ENCODE measurements at places on chromosomes 6 and 20.

DNA sequence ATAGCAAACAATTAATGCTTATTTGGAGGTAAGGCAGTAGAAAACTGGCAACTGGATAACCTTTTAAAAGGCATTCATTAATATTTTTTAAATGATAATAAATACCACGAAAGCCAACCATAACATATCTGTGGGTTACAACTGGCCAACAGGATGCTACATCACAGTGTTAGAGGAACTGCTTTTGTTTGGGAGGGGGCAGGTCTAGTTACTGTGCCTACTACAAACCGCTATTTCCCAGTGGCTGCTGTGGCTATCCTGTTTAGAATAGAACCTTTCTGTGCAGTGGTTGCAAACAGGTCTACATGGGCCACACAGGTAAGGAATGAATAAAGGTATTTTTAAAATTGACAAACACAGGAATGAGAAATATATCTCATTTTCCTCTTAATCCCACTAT lies 976 bp downstream of the PIGT start:
- DNase-seq, result no peak

GRCh38 chr6:21332077-21332476 lies 261.5 kb upstream of the SOX4 start:
- no peak for DNase-seq

GRCh38 chr20:38222231-38222922 lies 38.2 kb downstream of the KIAA1755 start:
- no peak for DNase-seq

DNA sequence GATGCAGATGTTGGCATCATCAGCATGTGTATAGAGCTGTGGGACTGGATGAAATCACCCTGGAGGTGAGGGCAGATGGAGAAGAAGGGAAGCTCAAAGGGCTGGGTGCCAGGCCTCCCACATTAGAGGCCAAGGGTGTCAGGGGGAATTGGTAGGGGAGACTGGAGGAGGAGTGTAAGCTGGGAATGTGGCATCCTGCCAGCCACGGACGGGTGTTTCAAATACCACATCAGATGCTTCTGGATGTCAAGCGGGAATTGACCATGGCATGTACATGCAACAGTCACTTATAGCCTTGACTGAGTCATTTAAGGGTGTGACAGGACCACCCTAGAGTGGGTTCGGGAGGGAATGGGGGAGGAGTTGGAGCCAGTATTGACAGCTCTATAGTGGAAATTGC lies 9.6 kb downstream of the ERGIC3 start:
- DNase-seq, result no peak

- DNase-seq, result no peak
These were observed 256.4 kb downstream of the GMPR start for GRCh38 chr6:16494793-16495192.

DNA sequence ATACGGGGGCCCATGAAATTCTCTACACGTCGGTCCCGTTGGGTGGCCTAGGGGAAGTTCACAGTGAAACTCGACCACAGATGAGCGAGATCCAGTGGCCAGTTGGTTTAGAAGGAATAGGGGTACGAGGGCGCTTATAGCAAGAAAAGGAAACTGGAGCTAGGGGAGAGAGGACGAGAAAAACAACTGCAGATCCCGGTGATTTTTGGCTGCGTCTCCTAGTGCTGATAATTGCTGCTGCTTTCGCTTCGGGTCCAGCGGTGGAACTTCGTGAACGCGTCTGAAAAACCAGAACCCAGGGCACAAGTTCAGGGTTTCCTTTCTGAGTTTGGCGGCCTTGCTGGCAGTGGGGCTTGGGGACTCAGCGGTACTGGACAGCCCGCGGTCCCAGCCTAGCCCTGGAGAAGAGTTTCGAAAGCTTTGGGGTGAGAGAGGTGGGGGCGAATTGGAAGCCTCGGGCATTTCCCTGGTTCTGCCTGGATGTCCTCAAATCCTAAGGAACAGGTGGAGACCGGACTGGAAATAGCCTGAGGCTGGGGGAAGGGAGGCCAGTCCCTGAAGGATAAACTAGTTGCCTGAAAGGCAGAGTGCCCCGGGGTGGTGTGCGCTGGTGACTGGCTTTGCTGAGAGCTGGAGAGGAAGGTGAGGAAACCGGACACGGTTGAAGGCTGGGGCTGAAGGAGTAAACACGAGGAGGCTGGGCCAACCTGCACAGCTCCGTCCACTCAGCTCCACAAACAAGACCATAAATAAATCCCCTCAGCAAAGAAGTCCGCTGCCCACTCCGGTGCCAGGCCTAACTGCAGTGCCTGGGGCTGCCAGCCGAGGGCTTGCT lies 793 bp downstream of the GMPR start:
- DNase-seq, result no peak

DNA sequence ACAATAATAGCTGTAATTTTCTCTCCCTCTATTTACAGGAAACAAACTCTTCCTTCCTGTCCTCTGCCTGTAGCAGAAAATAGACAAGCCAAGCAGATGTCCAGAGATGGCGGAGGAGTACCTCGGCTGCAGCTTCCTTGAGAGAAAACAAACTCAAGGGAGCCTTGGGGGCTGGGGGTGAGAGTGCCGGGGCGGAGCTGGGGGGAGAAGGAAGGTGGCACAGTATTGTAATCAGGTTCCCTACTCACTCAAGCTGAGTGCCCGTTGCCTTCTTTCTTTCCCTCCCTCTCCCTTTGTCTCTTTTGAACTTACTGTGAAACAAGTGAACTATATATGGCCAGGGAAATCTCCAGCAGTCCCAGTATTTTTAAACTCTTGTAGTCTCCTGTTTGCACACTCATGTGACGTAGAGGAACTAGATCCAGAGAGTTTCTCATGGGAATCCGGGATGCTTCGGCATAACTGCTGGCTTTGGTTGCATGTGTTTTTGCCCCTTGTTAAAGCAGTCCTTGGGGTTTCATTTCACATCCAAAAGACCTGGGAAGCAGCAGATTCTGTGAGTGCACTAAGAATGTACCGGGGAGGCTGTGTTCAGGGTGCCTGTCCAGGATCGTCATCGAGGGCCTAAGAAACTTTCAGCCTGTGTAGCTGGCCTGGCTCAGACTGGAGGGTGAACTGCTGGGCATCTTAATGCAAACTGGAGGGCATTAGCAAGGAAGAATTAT lies 44.6 kb upstream of the HDDC2 start:
- DNase-seq, result no peak

GRCh38 chr20:47740862-47741184 lies 44.5 kb downstream of the SULF2 start:
- no peak for DNase-seq

- DNase-seq, result no peak
These were observed 96.1 kb downstream of the SMLR1 start for GRCh38 chr6:130923350-130923749.

DNA sequence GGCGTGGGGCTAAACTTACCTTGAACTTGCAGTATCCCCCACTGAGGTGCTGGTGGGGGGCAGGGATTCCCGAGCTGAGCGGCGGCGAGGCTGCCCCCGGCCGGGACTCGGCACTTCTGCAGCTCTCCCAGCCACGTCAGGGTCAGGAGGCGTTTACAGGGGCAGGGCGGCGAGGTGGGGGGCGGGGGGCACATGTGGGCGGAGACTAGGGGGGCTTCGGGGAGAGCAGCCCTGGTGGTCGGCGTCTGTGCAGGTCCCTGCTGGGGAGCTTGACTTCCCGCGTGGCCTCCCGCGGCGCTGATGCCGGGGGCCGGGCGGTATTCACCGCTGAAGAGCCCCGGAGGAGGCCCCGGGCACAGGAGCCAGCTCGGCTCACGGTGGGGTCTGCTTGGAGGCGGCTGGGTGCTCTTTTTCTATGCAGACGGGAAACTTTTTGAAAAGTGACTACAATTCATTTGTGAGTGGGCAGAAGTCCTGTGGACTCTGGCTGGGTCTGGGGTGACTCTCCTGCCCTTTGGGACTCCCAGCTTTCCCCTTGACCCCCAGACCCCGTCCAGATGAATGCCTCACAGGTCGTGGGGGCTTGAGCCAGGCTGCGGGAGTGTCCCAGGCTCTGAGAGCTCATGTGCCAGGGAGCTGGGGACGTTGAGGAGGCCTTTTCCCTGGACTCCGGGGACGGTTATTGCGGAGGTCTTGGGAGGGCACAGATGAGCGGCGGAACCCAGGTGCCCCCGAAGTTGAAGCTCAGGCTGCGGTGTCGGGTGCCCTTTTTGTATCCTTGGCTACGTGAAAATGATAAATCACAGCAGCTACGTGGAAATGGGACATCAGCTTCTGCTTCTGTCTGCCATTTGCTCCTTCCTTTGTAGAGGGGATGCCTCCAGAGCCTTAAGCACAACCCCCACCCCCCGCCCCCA lies 75.9 kb upstream of the GATA5 start:
- DNase-seq, result no peak

GRCh38 chr20:38270869-38271605 lies 10.5 kb upstream of the KIAA1755 start:
- peak; percentile 92 for DNase-seq

- no peak for DNase-seq
These were observed 86.7 kb upstream of the LAMP5 start for GRCh38 chr20:9427430-9428291.

- DNase-seq, result no peak
These were observed 42.6 kb upstream of the FNDC1 start for GRCh38 chr6:159126590-159126989.

GRCh38 chr20:53943522-53944291 lies 126.7 kb downstream of the BCAS1 start:
- DNase-seq, result no peak

DNA sequence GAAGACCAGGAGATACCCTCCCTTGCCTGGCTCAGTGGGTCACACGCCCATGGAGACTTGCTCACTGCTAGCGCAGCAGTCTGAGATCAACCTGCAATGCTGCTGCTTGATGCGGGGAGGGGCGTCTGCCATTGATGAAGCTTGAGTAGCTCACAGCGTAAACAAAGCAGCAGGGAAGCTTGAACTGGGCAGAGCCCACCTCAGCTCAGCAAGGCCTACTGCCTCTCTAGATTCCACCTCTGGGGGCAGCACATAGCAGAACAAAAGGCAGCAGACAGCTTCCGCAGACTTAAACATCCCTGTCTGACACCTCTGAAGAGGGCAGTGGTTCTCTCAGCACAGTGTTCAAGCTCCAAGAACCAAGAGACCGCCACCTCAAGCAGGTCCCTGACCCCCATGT lies 271.3 kb downstream of the ESR1 start:
- DNase-seq, result no peak

- peak; percentile 59 for DNase-seq
These were observed 226.2 kb upstream of the MAN1A1 start for GRCh38 chr6:119575721-119576120.

- no peak for DNase-seq
These were observed 131.8 kb upstream of the MLN start for GRCh38 chr6:33935439-33936080.

- no peak for DNase-seq
These were observed 191.3 kb downstream of the ESR1 start for GRCh38 chr6:151998784-151999183.

DNA sequence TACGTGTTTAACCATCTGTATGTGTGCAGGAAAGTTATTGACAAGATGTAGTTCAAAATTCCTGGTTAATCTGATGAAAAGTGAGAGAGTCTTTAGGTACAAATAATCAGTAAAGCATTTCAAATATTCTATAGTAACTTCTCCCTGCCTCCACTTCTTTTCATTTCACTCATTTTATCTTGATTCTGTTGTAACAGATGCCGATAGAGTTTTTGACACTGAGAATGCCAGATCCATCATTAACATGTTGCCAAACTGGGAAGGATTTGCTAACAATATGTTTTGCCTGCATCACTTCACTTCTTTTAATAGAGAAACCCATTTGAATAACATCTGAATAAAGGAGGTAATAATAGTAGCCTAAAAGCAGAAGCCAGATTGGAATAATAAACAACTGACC lies 20.4 kb upstream of the DEFB112 start:
- DNase-seq, result no peak

DNA sequence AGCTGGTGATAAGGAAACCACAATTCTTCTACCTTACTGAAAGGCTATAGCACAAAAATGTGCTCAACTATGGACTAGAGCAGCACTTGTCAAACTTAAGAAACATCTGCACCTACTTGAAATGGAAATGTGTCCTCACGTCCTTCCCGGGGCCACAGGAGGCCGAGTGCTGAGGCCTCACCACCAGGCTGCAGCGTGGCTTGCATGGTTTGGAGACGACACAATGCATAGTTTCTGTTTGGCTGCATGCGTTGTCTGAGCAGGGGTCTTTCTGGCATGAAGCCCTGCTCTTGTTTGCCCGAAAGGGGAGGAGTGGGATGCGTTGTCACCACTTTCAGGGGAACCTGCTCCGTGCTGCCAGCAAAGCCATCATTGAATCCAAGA lies 228.8 kb downstream of the TTLL2 start:
- DNase-seq, result no peak

- no peak for DNase-seq
These were observed 15.3 kb upstream of the TCF15 start for GRCh38 chr20:625360-625932.

DNA sequence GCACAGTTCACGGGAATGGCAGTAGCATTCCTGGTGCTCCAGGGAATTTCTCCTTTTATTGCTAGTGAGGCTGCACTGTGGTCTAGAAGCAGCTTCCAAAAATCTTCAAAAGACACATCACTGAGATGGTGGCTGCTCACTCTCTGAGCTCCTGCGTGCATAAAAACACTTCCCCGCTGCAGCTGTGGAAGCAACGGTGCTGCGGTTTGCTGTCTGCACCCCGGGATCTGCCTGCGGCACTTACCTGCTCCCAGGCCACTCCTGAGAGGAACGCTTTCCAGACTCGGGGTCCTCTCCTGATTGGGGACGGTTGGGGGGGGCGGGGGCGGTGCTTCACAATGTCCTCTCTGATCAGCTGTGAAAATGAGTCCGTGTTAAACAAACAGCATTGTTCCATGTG lies 77.9 kb downstream of the TMEM242 start:
- DNase-seq, result no peak

DNA sequence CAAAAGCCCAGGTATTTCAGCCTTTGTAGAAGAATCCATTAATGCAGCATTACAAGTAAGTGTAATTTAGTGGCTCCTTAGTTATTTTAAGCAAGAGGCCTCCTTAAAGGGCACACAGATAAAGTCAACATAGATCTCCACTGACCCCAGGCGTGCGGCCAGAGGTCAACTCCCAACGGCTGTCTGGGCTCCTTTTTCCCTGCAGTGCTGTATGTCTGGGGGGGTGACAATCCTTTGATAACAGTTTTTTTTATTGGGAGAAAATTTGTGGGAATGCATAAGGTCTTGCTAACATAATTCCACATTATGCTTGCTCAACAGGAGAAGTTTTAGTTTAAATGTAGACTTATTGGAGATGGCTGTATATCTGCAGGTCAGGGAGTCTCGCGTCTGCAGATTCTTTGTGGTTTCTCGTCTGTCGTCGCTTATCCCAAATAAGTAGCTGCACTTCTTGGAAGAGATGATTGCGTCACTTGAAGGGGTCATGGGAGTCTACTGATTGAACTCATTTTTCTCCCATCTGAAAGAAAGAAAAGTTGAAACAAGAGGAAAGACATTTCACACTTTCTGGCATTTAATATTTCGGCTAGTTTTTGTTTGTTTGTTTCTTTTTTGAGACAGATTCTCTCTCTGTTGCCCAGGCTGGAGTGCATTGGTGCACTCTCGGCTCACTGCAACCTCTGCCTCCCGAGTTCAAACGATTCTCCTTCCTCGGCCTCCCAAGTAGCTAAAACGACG lies 151.7 kb upstream of the AKAP12 start:
- DNase-seq, result peak; percentile 84

GRCh38 chr6:155377061-155377460 lies 62.8 kb upstream of the TFB1M start:
- peak; percentile 84 for DNase-seq
